ENCODE measurements at places on chromosomes 7 and 10.

DNA sequence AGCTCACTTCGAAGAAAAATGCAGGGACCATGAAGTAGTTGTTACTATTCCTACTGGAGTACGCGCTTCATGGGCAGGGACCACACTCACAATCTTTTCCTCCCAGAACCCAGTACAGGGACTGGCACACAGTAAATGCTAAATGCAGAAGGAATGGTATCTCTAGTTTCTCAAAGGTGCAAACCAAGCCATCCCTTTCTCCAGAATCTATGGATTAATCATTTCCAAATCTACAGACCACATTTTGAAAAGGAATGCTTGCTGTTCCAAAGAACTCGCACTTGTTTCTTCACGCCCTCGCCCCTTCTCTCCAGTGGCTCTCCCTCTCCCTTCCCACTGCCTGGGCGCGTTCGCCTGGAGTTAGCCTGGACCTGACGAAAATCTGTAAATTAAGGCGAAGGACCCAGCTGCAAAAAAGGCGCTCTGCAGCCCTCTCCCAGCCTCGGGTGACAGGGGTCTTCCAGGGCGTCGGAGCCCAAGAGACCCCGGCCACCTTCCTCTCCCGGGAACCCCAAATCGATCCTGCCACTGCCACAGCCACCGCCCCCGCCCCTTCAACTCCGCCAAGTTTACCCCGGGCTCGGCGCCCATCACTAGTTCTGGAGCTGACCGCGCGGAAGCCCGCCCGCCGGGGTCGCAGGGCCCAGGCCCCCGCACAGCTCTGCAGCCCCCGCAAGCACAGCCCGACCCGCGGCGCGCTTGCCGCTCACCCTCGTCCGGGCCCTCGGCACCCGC, 527 bp downstream of the PDIA4 start:
- no peak for DNase-seq

DNA sequence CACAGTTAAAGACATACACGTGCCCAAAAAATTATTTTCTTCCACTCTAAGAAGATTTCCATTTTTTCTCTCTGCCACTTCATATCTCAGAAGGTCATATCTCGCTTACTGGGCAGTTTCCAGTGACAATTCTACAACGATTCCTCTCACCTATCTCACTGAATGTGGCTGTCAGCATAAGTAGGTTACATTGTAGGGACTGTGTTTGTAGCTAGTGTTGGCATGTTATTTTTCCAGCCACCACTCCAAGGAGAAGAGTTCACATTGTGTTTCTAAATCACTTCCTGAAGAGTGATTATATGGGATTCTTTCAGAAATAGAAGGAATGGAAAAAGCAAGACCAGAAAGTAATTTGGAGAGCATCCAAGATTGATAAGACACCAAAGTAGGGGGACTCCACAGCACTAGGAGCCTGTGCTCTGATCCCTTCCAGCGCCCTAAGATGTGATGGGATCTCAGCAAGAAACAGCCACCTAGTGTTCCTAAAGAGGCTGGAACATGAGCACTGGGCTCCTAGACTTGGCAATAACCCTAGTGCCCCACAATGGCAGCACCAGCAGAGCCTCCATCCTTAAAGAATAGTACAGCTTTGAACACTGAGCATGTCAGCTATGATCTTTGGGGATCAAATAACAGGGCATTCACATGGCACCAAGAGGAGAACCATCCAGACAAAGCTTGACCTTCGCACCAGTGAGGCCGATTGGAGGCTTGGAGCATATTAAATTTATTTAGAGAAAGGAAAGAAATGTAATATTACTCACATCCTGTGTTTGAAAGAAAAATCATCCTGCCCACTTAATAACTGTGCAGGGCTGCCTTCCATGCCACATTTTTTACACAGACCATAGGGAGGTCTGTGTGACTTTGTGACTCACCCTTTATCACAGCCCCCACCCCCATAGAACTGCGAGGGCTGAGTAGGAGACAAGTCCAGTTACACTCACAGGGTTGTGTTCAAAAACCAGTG, 51.8 kb downstream of the CAV1 start:
- peak; percentile 95 for DNase-seq

- peak; percentile 29 for DNase-seq
Measured at GRCh38 chr7:46386428-46387399, 465.6 kb upstream of the IGFBP3 start.

DNA sequence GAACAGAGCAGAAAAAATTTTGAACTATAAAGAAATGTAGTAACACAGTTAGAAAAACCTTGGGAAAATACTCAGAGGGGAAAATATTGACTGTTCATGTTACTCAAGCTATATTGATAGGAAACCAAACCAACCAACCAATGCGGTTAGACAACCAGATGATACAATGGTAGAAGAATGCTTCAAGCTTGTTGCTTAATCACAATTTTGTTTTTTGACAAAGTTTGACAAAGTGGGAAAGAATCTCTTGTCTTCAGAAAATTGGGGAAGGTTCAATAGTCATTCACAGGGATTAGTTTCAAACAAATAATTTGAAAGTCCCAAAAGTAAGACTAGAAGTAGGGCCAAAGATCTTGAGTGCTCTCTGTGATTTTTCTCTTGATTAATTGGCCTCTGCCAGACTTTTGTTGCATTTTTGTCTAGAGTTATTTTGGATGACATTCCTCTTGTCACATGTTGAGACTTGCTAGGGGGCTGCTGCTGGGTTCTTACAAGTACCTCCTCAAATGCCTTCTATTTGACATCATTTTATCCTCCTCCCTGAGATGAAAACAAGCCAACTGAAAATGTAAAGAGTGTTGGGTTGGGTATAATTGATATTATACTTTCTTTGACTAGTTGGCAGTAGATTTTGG, 233.1 kb upstream of the PHYHIPL start:
- no peak for DNase-seq

- no peak for DNase-seq
Measured at GRCh38 chr10:91140995-91141549, 79.4 kb upstream of the PCGF5 start.

GRCh38 chr7:107643938-107644308, 16.7 kb upstream of the SLC26A4 start:
- no peak for DNase-seq

- DNase-seq: no peak
Measured at GRCh38 chr10:121069061-121069850, 218.1 kb downstream of the WDR11 start.

DNA sequence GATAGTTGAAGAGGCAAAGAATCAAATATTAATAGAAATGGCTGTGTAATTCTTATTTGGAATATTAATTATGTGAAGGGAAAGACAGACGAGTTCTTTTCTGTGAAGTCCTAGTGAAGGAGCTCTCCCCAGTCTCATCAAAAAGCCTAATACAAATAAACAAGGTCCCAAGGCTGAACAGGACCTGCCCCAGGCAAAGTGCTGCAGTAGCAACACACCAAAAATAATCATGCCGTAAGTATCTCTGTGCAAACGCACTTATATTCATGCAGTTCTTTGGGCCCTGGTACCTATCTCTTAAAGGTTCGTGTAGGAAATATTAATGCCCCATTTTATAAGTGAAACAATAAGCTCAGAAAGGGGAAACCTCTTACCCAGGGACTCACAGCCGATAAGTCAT, 12.2 kb upstream of the CHST15 start:
- DNase-seq: peak; percentile 39

DNA sequence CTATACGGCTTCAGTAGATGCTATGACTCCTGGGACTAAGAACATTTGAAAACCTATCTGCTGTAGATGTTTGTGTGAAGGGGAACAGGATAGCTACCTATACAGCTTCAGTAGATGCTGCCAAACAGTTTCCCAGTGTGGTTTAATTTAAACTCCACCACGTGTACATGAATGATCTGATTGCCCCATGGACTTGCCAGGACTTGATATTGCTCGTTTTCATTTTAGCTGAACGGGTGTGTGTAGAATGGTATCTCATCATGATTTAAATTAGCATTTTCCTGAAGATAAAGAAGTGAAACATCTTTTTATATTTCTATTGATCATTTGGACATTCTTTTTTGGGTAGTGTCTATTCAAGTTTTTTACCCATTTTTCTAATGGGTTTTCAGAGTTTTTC, 77.8 kb upstream of the PIP4K2A start:
- DNase-seq: no peak

- DNase-seq: no peak
Measured at GRCh38 chr7:88153378-88153777, 66.5 kb downstream of the SRI start.

DNA sequence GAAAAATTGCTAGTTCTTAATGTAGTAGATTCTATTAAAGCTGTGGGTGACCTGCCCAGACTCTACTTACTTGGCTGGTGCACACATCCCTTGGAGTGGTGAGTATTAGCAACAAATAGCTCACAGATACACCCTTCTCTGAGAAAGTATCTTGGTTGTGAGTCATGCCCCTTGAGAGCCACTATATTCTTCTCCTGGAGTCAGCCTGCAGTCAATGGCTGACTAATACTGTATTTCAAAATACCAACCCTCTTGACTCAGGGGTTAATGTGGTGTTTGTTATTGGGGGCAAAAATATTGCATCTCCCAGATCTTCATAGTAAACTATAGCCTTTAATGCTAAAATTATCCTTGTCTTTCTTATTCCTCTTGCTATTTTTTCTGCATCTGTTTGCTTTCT, 354.9 kb downstream of the BMPER start:
- peak; percentile 55 for DNase-seq

GRCh38 chr10:60148266-60148840, 241.3 kb downstream of the ANK3 start:
- no peak for DNase-seq

DNA sequence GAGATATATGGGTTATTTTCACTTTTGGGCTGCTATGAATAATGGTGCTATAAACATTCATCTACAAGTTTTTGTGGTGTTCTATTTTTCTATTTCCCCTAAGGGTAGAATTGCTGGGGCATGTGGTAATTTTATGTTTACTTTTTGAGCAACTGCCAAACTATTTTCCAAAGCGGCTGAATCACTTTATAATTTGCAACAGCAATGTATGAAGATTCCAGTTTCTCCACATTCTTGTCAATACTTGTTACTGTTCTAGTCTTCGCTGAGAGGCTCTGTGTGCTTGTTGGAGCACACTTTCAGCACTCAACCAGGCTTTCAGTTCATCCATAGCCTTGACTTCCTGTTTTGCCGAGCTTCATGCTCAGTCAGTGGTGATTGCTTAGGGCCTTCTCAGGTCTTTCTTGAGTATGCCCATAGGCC, 39.0 kb downstream of the ADK start:
- DNase-seq: peak; percentile 63

GRCh38 chr7:75055830-75056772, 17.5 kb downstream of the RCC1L start:
- no peak for DNase-seq

DNA sequence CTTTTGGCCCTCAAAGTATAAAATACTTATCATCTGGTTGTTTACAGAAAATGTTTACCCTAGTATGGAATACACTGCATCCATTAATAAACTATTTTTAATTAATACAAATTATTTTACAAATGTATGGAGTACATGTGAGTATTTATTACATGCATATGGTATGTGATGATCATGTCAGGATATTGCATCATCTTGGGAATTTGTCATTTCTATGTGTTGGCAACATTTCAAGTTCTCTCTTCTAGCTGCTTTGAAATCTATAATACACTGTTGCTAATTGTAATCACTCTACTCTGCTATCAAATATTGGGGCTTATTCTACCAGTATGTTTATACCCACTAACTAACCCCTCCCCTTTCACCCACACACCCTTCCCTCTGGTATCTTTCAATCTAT, 103.9 kb upstream of the THSD7A start:
- no peak for DNase-seq

DNA sequence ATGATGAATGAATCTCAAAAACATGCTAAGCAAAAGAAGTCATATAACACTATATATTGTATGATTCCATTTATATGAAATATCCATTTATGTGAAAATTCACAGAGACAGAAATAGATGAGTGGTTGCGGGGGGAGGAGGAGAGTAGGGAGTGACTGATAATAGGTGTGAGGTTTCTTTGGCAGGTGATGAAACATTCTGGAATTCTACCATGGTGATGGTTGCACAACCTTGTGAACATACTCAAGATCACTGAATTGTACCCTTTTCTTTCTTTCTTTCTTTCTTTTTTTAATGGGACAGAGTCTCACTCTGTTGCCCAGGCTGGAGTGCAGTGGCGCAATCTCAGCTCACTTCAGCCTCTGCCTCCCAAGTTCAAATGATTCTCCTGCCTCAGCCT, 10.7 kb downstream of the SVOPL start:
- DNase-seq: no peak

- DNase-seq: no peak
Measured at GRCh38 chr7:122626785-122627184, 72.1 kb downstream of the RNF133 start.

DNA sequence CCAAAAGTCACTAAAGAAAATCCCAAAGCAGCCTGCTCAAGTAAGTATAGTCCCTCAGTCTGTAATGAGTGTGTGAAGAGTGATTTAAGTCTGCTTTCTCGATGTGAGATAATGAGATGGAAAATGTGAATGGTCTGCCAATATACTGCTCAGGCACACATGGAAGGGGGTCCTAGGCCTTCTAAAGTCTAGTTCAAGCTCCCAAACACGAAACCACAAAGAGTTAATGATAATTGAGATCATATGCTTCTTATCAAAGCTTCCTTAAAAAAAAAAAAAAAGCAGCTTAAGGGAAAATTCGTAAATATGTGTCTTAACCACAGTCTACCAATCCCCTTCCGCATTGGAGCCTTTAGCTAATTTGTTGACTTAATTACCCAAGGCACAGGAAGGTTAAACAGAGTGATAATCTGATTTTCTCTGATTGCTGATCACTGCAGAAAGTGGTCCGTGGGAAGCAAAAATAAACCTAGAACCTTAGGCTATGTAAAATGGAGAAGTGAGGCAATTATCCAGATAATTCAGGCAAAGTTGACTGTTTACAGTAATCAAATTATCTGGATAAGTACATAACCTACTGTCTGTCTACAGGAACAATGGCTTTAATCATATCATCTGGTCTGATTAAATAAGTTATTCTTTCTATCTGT, 172.9 kb downstream of the MBL2 start:
- no peak for DNase-seq

- DNase-seq: no peak
Measured at GRCh38 chr10:34988397-34989067, 101.6 kb downstream of the CUL2 start.

- DNase-seq: no peak
Measured at GRCh38 chr10:83346266-83346910, 792.9 kb upstream of the GHITM start.

- DNase-seq: no peak
Measured at GRCh38 chr10:17993361-17993760, 41.6 kb downstream of the SLC39A12 start.

GRCh38 chr10:89351780-89352597, 24.2 kb downstream of the IFIT3 start:
- peak; percentile 92 for DNase-seq

GRCh38 chr10:49061667-49062066, 53.7 kb downstream of the VSTM4 start:
- no peak for DNase-seq

DNA sequence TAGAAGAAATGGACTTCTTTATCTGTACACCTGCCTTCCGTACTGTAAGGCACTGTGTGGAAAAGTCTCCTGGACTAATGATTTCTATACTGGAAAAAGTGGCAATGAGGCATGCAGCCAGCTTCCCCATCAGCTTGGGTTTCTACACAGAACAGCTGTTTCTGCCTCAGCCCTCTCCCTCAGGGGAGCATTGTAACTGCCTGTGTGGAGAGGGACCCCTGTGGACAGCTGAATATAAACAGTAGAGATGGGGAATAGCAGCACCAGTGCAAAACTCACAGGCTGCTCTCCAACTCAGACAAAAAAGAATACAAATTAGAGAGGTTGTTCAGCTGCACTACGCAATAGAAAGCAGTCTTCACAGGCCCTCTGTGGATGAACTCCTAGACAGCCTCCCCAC, 451.3 kb upstream of the MBL2 start:
- no peak for DNase-seq
